ENCODE measurements at places on chromosomes 3 and 15.

- DNase-seq: no peak
Measured at GRCh38 chr3:39460677-39461076, 6.8 kb upstream of the MOBP start.

DNA sequence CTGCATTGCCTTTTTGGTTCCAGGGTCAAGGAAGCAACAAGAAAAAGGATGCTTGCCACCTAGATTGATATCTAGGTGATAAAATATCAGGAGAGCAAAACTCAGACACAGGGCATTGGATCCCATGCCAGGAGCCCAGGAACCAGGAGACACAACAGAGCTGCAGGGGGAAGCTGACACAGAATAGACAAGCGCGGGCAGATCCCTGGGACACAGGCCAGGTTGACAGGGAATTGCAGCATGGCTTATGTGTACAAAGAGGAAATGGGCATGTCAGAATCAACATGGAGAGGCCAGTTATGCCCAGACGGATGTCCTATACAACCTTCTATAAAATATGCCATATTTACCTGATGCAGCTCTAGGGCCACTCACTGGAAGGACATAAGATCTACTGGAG lies 84.2 kb downstream of the SEMA6D start:
- DNase-seq: peak; percentile 41

GRCh38 chr3:158085931-158086330 lies 20.3 kb downstream of the SHOX2 start:
- DNase-seq: peak; percentile 19

DNA sequence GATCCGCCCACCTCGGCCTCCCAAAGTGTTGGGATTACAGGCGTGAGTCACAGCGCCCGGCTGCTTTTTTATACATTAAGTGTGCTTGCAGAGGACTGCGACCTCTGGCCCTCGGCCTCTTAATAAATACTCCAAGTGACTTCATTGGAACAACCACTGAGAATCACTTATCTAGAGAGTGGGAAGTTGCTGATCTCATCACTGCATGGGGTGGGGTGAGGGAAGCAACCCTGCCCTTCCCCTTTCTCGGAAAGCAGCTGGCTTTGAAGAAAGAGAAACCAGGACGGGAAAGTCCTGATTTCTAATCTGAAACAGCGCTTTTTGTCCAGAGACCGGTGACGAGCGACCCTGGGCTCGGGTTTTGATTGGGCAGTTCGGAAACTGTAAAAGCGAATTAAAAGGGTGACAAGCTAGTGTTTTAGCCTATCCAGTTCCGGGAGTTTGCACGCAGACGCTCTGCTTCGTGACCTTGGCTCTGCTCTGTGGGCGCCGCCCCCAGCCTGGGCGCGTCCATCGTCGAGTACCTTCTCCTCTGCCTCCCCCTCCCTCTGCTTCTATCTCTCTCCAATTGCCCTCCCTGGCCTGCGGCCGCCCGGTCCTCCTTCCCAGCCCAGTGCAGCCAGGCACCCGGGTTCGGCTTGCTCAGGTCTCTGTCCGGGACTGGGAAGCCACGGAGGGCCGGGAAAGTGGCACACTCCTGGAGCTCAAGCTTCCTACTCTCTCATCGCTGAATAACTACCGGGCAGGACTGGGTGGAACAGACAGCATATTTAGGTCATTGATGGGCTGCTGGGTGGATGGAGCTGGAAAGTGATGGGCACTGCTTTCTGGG lies 7.5 kb upstream of the TRIM69 start:
- DNase-seq: peak; percentile 85

GRCh38 chr3:50737906-50738598 lies 63.3 kb downstream of the DOCK3 start:
- no peak for DNase-seq

- DNase-seq: no peak
Measured at GRCh38 chr15:92023965-92024364, 170.5 kb downstream of the SLCO3A1 start.

DNA sequence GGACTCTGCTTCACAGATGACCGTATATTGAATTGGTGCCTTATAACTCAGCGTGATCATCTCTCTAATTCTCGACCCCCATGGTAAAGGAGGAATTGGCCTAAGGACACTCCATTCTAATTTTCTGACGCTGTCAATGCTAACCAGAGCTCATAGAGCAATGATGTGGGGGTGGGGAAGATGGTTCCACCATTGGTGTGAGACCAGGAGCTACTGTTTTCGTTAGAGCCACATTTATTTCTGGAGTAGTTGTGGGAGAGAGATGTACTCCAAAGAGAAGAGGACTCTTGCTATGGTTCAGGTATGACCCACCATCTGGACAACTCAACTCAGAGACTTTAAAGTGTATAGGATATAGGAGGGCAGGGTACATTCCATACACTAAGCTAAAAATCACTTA lies 16.3 kb downstream of the ZBTB38 start:
- DNase-seq: no peak

DNA sequence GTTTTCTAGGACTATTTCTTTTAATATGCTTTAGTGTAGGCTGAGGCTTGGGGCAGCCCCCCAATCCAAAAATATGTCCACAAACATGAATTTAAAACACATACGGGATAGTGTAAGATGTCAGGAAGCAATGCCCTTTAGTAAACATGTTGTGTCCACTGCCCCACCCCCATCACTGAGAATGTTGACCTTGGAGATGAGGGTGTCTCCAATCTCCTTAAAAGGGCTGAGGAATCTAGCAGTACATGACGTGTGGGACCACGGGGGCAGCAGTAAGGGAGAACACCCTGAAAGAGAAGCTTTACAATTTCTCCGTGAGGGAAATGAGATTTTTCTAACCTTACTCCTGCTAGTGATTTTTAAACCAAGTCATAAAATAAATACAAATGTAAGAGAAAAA lies 84.7 kb downstream of the SQOR start:
- no peak for DNase-seq

DNA sequence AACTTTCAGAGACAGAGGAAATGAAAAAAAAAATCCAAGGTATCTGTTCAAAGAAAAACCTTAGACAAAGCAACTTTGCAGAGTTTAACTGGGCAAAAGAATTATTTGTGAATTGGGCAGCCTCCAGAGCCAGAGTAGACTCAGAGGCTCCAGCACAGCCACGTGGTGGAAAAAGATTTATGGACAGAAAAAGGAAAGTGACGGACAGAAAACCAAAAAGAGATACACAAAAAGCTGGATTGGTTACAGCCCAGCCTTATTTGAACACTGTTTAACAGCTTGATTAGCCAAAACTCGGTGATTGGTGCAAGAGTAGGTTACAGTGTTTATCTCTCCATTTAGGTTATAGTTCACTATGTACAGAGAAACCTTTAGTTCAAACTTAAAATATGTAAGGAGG lies 23.7 kb upstream of the GPD1L start:
- no peak for DNase-seq

Data from NCI-H446 (cell line).